ENCODE measurements at places on chromosomes 6 and 20. TPM values are rescaled to one million over a fixed set of nuclear protein-coding genes. Genes with fewer than 3 reads are reported as not detected.

GRCh38 chr6:91865889-91866288 is 1279.0 kb upstream of the MAP3K7 start:
- no peaks in the 10 kb centered on the region for H3K4me1 ChIP-seq
- no peak overlapping the region for H3K4me3 ChIP-seq
- H3K27ac ChIP-seq, result no peak overlapping the region

NKAPL gene
- 1.2 TPM for total RNA-seq

DNA sequence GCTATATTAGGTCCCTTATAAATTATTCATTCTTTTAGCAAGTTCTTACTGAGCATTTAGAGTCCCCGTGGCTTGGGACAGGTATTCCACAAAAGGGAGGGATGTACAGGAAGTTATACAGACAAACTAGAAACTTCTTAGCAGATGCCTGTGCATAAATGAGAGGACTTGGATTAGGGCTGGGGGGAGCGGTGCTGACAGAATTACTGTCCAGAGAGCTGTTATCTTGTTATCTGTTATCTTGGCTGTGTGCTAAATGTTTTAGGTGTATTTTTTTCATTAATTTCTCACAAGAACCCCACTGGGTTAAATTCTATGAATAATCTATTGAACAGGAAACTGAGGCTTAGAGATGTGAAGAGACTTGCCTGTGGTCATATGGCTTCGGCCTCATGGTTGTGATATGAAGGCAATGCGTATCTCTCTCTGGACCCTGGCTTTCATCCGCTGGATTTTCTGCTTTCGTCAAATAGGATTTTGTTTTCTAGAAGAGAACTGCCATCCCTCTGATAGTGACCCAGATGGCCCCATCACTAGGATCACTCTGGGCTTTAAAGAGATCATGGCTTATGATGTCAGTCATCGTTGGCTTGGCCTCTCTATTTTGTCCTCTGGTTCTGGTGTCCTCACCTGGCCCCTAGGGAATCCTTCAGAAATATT is 32.3 kb upstream of the RREB1 start:
- no peaks in the 10 kb centered on the region for H3K27me3 ChIP-seq
- no peaks in the 10 kb centered on the region for H3K36me3 ChIP-seq
- no peak overlapping the region for H3K27ac ChIP-seq
- DNase-seq, result no peak
- no peaks in the 10 kb centered on the region for H3K4me1 ChIP-seq
- H3K4me3 ChIP-seq, result no peak overlapping the region

DNA sequence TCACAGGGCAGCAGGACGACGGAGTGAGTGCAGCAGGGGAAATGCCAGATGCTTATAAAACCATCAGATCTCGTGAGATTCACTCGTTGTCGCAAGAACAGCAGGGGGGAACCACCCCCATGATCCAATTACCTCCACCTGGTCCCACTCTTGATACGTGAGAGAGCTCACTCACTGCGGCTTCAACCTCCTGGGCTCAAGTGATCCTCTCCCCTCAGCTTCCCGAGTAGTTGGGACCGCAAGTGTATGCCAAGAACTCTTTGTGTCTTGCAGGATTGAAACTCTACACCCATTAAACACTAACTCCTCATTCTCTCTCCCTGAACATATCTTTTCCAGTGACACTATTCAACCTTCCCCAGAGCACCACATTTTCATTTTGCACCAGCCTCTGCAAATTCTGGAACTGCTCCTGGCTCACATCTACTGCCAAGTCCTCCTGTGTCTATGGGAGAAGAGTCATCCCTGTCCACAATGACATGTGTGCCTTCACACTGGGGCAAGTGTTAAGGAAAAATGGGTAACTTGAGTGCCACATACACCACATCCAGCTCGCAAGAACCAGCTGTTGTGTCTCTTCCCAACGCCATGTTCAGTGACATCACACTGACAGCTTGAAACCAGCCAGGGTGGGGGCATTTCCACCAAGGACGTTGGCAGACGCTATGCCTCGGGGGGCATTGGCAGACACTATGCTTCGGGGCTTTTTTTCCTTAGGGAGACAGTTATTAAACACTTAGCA is 14.7 kb upstream of the TAF4 start:
- H3K27ac ChIP-seq, result no peak overlapping the region
- no peaks in the 10 kb centered on the region for H3K4me1 ChIP-seq
- H3K36me3 ChIP-seq, result no peaks in the 10 kb centered on the region
- no peak overlapping the region for H3K4me3 ChIP-seq
- DNase-seq, result no peak

- no peaks in the 10 kb centered on the region for H3K4me1 ChIP-seq
- H3K27ac ChIP-seq, result no peak overlapping the region
- H3K27me3 ChIP-seq, result no peaks in the 10 kb centered on the region
- no peak for DNase-seq
- no peaks in the 10 kb centered on the region for H3K36me3 ChIP-seq
Measured at GRCh38 chr6:33993091-33993490, 152.8 kb downstream of the GRM4 start.

OR2J3 gene
- total RNA-seq, result not detected

- H3K4me1 ChIP-seq, result no peaks in the 10 kb centered on the region
- H3K27me3 ChIP-seq, result peaks cover 29% of the 10 kb centered on the region
- no peak overlapping the region for H3K4me3 ChIP-seq
- no peak overlapping the region for H3K27ac ChIP-seq
- no peaks in the 10 kb centered on the region for H3K36me3 ChIP-seq
- no peak for DNase-seq
Measured at GRCh38 chr20:62583424-62583920, 58.8 kb upstream of the SLCO4A1 start.

DNA sequence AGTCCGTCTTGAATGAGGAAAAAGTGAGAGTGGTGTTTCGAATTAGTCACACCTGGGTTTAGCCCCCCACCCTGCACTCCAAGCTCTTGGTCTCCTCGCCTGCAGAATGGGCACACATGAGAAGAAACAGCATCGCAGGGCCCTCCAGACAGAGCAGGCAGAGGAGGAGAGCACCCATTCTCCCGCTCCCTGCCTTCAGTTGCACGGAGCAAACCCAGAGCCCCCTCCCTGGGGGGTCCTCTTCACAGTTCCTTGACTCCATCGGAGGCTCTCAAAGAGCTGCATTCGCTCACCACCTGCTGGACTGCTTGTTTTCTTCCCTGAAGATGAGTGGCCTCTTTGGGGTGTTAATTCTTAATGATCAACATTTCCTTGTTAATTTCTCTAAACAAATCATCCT is 5.1 kb downstream of the CST7 start:
- no peak overlapping the region for H3K27ac ChIP-seq
- H3K36me3 ChIP-seq, result no peaks in the 10 kb centered on the region
- H3K4me1 ChIP-seq, result no peaks in the 10 kb centered on the region
- no peak overlapping the region for H3K4me3 ChIP-seq
- H3K27me3 ChIP-seq, result no peaks in the 10 kb centered on the region
- no peak for DNase-seq

C20orf144 gene
- total RNA-seq, result not detected

ASIP gene
- not detected for total RNA-seq

DNA sequence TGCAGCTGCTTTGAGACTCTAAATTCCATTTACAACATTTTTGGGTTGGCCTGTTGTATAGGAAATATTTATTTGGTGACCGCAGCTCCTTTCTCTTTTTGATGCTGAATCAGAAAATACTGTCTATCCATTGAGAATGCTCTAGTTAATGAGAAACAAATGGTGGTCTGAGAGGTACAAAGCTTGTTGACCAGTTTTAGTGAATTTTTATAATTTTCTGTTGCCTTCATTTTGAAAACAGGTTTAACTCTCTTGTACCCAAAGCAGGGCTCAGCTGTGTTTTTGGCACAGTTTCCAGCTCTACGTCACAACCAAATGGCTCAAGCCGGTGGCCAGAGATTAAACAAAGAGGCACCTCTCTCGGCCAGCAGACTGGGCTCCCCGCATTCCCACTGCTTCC is 113.2 kb downstream of the FNDC1 start:
- H3K27ac ChIP-seq, result no peak overlapping the region
- H3K27me3 ChIP-seq, result no peaks in the 10 kb centered on the region
- no peak overlapping the region for H3K4me3 ChIP-seq
- no peaks in the 10 kb centered on the region for H3K4me1 ChIP-seq

SLC22A1 gene
- 5.4 TPM for total RNA-seq

DNA sequence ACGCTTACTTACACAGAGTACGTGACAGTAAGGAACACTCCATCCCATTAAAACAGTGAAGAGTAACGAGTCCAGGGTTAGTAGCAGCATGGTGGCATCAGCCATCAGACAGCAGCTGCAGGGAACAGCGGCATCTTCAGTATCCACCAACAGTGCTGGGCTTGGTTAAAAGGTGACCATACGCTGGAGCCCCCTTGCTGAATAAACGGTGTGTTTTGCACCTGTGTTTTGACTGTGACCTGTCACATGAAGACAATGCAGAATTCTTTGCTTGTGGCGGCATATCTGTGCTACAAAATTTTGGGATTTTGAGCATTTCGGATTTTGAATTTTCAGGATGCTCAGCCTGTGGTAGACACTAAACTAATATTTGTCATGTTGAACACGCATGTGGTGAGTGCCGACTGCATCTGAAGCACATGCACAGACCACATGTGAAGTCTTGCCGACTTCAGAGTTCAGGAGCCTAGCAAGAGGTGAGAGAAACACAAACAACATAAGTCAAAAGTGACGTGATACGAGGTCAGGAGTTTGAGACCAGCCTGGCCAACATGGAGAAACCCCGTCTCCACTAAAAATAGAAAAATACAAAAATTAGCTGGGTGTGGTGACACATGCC is 69.3 kb upstream of the FRMD1 start:
- DNase-seq, result no peak
- H3K27ac ChIP-seq, result no peak overlapping the region
- H3K27me3 ChIP-seq, result no peaks in the 10 kb centered on the region

DNA sequence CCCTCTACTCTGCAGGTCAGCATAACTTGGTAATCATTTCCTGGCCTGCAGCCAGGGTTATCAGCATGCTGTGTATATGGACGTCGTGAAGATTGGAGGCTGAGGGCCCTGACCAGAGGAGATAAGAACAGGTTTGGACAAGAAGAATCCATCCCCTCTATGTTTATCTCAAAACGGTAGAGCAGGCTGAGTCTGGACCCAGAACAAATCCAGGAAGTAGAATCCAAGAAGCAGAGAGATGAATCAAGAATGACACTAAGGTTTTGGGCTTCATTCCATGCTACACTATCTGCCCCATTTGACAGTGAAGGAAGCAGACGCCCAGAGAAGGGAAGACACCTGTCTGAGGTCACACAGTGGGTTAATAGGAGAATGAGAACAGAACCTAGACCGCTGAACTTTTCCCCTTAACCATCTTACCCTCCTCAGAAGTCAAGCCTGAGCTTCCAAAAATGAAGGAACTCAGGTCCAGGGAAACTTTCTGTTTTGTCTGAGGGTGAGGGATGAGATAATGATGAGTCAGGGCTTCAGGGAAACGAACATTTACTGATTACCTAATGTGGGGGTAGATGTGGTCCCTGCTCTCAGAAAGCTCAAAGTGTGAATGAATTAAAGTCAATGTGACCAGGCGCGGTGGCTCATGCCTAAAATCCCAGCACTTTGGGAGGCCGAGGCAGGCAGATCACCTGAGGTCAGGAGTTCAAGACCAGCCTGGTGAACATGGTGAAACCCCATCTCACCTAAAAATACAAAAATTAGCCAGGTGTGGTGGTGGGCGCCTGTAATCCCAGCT is 9.4 kb upstream of the COMMD7 start:
- no peaks in the 10 kb centered on the region for H3K27me3 ChIP-seq
- DNase-seq, result no peak
- no peaks in the 10 kb centered on the region for H3K36me3 ChIP-seq
- no peak overlapping the region for H3K27ac ChIP-seq
- H3K4me1 ChIP-seq, result no peaks in the 10 kb centered on the region

Measured in uterus (tissue), 4 donors.